ENCODE measurements at places on chromosomes 7 and 10.

DNA sequence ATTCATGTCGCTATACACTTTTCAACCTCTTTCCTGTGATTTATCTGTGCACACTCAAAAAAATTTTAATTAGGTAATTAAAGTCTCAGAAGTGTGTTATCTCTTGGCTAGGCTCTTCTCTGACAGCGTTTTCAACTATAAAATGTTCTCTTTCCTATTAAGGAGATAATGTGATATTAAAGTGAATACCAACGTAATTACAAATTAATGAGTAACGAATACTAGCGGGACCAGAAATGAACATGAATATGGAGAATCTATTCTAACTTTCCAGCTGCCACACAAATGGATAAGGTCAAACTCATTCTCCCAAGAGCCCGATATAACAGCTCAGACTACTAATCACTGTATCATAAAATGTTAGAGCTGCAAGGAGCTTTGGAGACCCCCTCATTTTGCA is 12.0 kb downstream of the COL1A2 start:
- DNase-seq = no peak

DNA sequence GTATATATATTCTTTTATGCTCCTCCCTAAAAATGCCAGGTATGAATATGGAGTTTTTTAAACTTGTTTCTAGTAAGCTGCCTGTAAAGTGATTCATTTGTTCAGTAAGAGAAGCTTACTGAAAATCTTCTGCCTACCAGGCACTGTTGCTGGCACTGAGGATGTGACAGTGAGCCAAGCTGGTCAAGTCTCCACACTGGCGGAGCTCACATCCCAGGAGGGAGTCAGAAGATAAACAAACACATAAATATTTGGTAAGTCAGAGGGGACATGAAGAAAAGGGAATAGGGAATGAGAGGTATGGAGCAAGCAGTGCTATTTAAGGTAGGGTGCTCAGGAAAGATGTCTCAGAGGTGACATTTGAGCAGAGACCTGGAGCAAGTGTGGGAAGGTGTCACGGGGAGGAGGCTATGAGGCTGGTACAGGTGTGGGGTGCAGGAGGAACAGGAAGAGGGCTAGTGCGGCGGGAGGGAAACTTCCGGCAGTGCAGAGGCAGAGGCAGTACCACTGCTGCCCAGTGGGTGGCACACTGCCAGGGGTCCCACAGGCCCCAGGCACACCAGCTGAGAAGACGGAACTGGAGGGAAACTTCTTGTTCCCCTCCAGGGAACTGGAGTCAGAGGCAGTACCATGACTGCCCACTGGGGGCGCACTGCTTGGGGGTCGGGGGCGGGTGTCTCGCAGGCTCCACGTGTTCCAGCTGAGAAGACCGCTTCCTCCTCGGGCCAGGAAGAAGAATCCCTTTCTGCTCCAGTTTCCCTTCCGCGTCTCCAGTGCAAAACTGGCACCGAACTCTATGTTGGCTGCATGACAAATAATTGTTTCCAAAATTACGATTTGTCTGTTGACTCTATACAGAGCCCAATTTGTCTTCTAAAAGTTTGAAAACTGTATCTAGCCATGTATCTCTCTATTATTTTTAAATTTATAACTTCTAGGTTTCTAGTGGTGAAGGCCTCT is 161.0 kb downstream of the TEX36 start:
- no peak for DNase-seq

- no peak for DNase-seq
These were observed 398.8 kb upstream of the IGFBP3 start for GRCh38 chr7:46319841-46320240.

DNA sequence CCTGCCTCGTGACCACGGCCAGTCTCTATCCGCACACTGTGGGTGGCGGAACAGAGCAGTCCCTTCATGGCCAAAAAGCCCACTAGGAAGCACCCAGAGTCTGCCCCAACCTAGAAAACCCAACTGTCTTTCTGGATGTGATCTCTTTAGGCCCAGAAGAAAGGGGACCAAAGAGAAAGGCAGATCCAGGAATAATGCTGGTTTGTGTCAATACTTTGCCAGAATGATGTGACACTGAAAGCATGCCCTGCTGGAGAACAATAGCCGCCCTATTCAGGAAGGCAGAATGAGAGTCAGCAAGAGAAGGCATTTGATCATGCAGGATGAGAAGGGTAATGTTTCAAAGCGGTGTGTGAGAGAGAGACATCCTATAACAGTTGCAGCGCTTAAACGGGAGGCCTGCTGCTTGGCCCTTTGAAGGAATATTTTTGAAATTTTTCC is 274.7 kb downstream of the USP6NL start:
- no peak for DNase-seq

DNA sequence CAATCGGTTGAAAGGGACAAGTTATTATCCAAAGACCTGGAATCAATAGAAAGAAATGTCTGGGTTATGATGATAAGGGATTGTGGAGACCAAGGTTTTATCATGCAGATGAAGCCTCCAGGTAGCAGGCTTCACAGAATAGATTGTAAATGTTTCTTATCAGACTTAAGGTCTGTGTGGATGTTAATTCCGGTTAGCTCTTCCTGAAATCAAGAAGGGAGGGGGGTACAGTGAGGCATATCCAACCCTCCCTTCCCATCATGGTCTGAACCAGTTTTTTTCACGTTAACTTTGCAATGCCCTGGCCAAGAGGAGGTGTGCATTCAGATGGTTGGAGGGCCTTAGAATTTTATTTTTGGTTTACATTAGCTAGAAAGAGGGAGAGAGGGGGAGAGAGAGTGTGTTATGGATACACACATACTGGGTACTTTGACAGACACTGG is 9.8 kb upstream of the LRRC61 start:
- no peak for DNase-seq

DNA sequence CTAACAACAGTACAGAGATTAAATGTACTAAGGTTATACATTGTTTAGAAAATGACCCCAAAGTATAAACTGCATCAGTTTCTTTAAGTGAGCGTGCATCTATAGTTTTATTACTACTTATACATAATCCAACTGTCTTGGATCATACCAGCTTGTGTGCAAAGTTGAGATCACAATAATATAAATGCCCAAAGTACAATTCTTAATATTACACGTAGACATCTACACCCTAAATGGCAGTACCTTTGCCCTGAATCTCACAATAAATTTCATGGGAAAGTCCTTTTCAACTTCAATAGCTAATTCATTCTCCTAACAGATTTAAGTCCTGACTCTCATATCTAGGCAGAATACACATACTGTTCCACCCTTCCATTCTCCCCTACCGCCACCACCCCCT is 11.8 kb downstream of the SCIN start:
- no peak for DNase-seq

GRCh38 chr10:28714401-28715053 is 37.2 kb downstream of the BAMBI start:
- DNase-seq = no peak

Measured in stimulated activated CD8-positive, alpha-beta memory T cell treated with anti-CD3 and anti-CD28 coated beads, Interleukin-4, amount 100 ng/mL, for 1 hour (primary cell).